ENCODE measurements at places on chromosomes 2 and 18. TPM values are rescaled to one million over a fixed set of nuclear protein-coding genes. Genes with fewer than 3 reads are reported as not detected.

Gene LOXL3
- total RNA-seq = 158 TPM

Gene TUBA3D
- not detected for total RNA-seq

Gene ATP6V1C2
- total RNA-seq = 0.60 TPM

Gene BOLL
- total RNA-seq = not detected

Data from A375 (cell line).